DMS79 treated with DMSO at 0.1 percent for 48 hours (cell line): ENCODE measurements at places on chromosomes 4 and X.

DNA sequence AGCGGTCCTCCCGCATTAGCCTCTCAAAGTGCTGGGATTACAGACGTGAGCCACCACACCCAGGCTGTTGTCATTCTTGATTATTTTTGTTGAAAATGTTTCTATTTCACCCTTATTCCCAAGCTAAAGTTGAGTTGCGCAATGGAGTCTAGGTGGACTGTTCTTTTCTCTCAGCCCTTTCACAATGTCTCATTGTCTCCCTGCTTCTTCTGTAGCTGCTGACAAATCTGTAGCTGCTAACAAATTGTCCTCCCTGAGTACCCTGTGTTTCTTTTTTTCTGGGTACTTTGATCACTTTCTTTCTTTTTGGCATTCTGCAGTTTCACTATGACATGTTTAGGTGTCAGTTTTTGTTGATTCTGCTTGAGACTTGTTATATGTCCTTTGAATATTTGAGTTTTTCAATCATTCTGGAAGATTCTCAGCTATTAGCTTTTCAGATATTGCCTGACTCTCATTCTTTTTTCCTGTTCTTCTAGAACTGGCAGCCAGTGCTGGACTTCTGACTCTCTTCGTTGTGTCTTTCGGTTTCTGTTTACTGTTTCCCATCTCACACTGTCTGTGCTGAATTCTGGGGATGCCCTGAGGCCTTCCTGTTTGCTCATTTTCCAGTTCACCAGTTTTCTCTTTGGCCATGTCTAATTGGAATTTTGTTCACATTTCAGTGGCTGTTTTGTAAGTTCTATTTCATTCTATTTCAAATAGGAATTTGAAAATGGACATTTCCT is 6.6 kb downstream of the ABCD1 start:
- DNase-seq, result no peak

DNA sequence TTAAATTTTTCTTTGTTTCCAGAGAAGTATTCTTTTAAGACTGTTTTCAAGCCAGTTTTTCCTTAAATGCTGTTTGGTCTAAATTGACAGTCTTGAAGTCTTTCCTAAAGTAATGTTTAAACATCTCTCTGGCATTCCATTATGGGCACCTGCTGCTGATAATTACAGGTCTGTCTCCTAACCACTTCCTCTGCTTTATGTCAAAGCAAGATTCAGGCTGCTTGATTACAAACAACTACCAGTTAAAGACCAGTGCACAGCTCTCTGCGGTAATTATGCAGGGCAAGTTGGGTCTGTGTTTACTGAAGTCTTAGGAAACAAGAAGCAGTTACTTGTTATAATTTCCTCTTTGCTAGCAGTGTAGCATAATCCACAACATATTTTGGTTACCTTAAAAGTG is 17.6 kb downstream of the UNC5C start:
- DNase-seq, result no peak

GRCh38 chr4:182643801-182644682 is 273.1 kb downstream of the DCTD start:
- DNase-seq, result no peak

- DNase-seq, result no peak
Observed at GRCh38 chr4:155805016-155805415, 46.2 kb downstream of the GUCY1B1 start.

GRCh38 chr4:173013232-173013930 is 155.2 kb upstream of the GALNT7 start:
- DNase-seq, result peak; percentile 25

DNA sequence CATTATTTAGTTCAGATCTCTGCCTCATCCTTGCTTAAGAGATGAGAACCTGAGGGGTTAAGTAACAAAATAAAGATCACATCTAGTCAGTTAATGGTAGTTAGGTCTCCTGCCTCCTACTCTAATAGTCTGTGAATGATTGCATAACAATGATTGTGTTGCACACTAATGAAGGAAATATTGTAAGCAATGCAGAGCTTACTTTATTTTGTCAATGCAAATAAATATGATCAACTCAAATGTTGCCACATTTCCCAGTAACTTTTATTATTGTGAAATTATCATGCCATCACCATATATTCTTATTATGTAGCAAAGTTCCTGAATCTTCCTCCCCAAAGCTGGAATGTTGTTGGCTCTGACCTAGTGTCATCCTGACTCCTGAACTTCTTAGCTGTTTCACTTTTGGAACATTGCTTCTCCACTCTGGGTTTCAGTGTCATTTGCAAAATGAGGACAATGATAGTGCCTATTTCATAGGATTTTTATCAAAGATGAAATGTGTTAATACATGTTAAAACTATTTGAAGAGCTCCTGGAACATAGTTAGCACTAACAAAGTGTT is 17.0 kb upstream of the GABRA4 start:
- no peak for DNase-seq

GRCh38 chr4:71593311-71593710 is 190.6 kb downstream of the GC start:
- no peak for DNase-seq

- DNase-seq, result no peak
Observed at GRCh38 chrX:135015523-135016245, 6.7 kb downstream of the RTL8B start.

GRCh38 chr4:101229116-101229515 is 118.2 kb downstream of the PPP3CA start:
- no peak for DNase-seq

DNA sequence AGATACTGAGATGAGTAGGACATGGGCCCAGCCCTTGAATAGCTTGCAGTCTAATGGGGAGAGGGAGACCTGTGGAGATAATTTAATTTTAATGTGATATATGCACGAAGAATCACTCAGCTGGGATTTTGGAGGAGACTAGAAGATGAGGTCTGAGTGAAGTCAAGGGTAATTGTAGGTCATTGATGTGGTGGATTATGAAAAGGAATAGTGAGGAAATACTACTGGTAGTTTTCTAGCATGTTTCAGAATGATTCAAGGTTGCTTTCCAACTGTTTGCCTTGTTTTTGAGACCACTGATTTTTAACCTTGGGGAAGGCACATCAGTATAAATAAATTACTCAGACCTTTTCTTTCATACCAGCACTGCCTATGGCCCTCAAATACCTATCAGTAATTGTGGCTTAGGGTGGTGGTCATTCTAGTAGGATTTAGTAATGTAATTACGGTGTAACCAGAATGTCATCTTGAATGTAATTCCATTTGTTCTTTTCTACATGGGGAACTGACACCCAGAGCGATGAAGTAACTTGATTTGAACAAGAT is 25.6 kb downstream of the PTTG2 start:
- DNase-seq, result no peak

- DNase-seq, result no peak
Observed at GRCh38 chrX:154542723-154543424, 3.8 kb downstream of the G6PD start.

GRCh38 chr4:41144040-41144379 is 70.3 kb downstream of the APBB2 start:
- no peak for DNase-seq

- no peak for DNase-seq
Observed at GRCh38 chr4:25120146-25120940, 39.9 kb downstream of the SEPSECS start.

DNA sequence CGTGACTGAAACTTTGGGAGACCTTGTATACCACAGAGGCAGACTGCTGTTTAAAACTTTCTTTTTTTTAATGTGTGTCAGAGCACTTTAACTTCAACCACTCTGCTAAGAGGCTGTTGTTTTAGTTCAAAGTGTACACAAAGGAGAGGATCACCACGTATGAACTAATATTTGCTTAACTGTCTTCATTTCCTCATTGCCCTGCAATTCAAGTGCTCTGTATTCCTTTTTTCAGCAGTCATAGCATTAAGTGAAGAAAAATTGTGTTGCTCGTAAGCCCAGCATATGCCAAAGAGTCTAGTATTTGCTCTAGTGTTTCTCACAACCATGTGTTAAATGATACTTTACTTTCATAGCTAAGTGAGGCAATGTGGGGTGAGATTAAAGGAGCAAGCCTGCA is 63.0 kb upstream of the HHIP start:
- no peak for DNase-seq

- DNase-seq, result no peak
Observed at GRCh38 chrX:139554376-139554775, 23.8 kb downstream of the F9 start.

GRCh38 chr4:168537571-168537970 is 40.7 kb downstream of the PALLD start:
- no peak for DNase-seq

DNA sequence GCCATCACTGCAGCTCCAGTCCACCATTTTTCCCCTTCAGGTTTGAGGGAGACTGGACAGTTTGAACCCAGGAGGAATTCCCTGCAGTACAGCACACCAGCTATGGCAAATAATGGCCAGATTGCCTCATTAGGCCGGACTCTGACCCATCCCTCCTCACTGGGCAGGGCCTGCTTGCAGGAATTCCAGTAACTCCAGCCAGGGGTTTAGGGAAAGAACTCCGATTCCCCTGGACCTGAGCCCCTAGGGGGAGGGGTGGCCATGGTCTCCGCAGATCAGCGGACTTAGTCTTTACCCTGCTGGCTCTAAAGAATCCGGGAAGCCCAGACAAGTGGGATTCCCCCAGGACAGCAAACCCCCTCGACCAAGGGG is 342.8 kb downstream of the DMD start:
- no peak for DNase-seq

DNA sequence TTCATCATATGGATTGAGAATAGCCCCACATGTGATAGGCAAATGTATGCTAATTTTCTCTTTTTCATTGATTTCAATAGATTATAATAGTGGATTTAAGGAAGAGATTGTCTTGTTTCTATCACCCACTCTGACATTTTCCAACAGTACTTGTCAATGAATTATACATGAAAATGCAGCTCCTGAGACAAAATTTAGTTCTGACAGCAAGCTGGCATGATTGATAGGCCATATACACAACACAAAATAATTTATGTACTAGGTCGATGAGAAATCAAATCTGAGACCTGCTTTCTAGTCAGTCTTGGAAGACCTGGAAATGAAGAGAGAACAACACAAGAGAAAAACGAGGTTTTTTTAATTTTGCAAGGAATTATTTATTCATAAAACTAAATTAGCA is 118.0 kb upstream of the MYOZ2 start:
- no peak for DNase-seq

- DNase-seq, result no peak
Observed at GRCh38 chr4:158374318-158374717, 147.4 kb upstream of the RXFP1 start.

DNA sequence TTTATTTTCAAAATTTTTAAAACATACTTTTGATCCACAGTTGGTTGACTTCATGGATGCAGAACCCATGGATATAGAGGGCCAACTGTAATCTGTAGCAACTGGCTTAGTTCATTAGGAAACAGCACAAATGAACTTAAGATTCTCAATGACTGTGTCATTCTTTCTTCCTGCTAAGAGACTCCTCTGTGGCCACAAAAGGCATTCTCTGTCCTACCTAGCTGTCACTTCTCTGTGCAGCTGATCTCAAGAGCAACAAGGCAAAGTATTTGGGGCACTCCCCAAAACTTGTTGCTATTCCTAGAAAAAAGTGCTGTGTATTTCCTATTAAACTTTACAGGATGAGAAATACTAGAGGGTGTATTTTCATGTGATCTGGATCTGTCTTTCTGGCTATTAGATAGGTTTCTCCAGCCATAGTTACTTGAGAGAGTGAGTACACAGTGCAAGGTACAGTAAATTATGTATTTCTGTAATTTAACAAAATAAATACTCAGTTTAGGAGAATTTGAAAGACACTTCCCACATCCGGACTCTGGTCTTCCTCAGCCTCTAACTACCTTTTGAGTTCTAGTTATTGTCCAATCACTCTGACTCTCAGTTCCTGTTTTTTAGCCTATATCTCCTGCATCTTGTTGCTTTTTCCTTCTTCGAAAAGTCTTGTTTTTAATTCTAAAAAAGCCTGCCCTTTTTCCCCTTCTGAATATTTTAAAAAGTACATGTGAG is 21.8 kb downstream of the TLR2 start:
- DNase-seq, result no peak

GRCh38 chrX:55033429-55033828 is 2.7 kb upstream of the ALAS2 start:
- no peak for DNase-seq

DNA sequence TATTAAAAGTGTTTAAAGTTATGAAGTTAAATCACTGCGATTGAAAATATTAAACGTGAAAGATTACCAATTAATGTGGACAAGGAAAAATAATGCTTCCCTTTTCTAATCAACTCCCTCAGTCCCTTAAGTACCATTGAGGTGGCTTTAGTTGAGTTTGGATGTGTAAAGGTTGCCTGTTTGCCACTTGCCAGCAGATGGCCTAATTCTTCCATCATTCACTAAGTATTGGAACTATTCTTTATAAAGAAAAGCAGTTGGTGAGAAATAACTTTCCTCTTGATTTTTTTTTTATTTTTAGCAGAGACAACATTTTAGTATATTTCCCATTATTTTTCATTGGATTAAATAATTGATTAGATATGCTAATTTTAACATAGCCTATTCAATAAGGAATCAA is 295.9 kb upstream of the TACR3 start:
- no peak for DNase-seq

DNA sequence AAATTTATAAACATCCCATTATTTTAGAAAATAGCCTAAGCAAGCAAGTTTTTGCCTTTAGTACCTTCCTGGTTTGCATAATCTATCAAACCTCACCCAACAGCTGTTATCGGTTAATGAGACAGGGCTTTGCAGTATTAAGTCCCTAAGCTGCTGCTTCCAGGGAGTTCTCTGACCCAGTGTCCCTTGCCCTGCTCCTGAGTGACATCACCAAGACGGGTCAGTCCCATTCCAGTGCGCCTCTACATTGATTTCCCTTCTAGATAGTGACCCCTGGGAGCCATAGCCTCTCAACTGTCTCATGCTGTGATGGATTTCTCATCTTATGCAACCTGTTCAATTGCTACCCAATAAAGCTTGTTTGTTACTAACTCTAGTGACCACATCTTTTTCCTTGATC is 410.4 kb downstream of the SPOCK3 start:
- no peak for DNase-seq

- DNase-seq, result no peak
Observed at GRCh38 chrX:69083801-69084200, 81.5 kb downstream of the PJA1 start.

DNA sequence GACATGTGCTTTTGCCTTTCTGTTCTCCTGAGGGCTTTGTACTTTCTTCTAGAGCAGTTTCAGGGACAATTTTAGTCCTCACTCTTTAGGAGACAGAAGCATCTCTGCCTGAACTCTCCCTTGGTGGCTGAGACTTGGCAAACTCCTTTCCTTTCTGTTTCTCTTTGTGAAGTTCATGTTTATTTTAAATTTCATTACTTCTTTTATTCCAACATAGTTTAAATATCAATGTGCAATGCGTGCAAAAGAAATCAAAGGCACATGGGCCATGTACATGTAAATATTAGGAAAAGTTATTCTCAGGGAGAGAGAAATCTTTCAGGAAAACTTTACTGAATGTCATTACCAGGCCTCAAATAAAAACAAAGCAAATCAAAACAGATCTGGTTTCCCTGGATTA is 177.6 kb downstream of the RNF150 start:
- no peak for DNase-seq
